Activated gamma-delta T cell treated with Interleukin-2 at 50 U/mL for 16 hours (primary cell): ENCODE measurements at places on chromosomes 13 and 19.

GRCh38 chr13:92602560-92602959, 624.0 kb upstream of the GPC6 start:
- no peak for DNase-seq

DNA sequence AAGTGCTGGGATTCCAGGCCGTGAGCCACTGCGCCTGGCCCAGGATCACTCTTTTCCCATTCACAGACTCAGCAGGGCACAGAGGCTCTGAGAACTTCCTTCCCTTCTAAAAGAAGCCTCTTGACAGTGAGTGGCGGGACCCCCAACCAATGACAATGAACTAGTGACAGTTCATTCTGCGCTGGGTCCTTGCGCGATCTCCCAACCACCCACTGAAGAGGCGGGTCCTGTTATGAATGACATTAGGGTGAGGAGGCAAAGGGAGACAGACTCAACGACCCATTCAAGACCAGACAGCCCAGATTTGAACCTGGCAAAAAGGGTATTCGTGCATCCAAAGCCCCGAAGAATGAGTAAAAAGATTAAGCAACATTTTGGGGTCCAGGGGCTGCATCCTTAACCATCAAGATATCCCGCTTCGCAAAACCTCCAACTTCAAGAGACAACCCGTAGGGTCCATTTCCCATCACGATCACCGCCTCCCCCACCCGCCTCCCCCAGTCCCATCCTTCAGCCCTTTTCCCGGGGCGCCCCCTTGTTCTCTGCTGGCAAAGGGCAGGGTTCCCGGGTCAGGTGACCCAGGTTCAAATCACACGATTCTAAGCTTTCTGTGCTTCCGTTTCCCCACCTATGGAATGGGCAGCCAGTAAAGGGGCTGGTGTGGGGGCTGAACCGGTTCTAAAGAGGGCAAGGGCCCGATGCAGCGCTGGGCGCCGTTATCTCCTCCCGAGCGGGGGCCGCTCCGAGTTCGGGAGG, 719 bp downstream of the SUGP2 start:
- peak; percentile 77 for DNase-seq

DNA sequence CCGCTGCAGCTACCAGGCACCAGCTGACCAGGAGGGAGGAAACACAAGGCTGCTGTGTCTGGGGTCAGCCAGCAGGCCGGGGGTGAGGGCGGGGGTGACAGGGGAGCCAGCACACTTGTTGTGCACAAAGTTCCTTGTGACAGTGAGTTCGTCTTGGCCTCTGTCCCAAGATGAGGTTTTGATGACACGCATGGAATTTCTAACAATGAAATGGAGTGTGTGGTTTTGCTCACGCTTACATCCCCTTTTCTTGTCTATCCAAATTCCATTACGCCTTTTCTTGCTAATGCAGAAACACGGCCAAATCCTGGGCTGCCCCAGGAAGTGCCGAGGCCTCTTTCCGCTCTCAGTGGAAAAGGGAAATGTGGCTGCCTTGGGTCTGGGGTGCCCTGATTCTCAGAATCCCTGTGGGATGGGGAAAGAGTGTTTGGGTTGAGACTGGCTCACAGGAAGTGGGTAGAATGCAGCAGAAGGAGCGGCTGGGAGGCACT, 73.8 kb downstream of the GADD45B start:
- no peak for DNase-seq

- DNase-seq, result peak; percentile 65
These were observed 22.5 kb upstream of the ZNF429 start for GRCh38 chr19:21482863-21483276.

DNA sequence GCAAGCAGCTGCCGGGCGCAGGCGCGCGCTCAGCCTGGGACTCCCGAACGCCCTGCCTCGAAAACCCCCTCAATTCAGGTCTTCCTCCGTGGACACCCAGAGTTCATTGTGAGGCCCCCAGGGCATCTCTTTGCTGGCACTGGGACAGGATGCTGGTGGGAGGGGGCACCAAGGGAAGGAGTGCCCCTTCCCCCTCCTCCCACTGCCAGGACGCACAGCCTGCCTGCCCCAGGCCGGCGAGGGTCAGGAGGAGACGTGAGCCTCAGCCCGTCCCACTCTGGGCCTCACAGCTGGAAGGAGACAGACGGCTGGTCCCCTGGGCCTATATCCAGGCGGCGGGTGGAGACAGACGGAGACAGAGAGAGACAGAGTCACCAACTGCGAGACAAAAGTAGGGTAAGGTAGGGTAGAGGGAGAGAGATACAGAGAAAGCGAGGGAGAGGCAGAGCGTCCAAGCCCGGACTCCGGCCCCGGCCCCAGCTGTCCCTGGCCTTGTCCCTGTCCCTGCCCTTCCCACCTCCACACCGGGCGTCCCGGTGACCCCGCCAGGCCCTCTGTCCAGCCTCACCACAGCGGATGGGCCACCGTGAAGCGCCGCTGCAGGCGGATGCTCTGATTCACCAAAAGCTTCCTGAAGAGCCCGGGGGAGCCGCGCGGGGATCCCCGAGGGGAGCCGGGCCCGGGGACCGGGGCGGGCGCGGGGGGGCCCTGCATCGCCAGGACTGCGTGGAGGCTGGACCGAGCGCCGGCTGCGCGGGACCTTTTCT, at the start of gene PDE4C:
PDE4C (minus strand) TSS at position 737 of the 767 bp plus-strand sequence; CDS start at position 714, 23 bp downstream.
- DNase-seq, result no peak

DNA sequence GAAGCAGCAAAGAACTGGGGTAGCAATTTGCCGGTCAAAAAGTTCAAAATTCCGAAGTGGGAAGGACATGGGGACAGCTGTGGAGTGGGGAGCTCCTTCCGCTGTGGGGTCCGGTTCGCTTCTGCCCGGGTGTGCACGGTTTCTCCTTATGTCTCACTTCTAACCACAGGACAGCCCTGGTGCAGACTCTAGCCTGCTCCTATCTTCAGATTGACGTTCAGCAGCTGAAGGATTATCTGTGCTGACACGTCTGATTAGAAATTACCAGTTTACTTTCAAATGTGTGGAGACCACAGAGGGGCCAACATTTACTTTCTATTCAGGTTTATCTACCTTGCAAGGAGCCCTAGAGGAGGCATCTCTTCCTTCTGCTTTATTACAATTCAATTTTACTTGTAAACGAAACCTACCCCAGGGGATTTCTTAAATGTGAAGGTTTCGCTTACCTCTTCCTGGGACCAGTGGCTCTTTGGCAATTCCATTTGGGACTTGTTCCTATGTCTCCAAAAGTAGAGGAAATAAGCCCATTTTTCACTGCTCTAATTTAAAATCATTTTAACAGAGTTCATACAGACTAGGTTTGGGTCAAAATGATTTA, 27.3 kb downstream of the LHFPL6 start:
- no peak for DNase-seq

GRCh38 chr13:80314711-80315653, 25.9 kb downstream of the SPRY2 start:
- DNase-seq, result no peak

DNA sequence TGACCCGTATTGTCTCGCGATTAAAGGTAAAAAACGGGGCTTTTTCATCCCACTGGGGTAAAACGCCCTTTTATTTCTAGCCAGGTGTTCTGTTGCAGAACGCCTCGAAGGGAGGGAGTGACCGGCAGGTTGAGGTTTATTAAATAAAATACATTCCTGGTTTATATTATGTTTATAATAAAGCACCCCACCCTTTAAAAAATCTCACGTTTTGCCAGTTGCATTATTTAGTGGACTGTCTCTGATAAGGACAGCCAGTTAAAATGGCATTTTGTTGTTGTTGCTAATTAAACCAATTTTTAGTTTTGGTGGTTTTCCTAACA, 25.1 kb upstream of the ZNF850 start:
- DNase-seq, result no peak

DNA sequence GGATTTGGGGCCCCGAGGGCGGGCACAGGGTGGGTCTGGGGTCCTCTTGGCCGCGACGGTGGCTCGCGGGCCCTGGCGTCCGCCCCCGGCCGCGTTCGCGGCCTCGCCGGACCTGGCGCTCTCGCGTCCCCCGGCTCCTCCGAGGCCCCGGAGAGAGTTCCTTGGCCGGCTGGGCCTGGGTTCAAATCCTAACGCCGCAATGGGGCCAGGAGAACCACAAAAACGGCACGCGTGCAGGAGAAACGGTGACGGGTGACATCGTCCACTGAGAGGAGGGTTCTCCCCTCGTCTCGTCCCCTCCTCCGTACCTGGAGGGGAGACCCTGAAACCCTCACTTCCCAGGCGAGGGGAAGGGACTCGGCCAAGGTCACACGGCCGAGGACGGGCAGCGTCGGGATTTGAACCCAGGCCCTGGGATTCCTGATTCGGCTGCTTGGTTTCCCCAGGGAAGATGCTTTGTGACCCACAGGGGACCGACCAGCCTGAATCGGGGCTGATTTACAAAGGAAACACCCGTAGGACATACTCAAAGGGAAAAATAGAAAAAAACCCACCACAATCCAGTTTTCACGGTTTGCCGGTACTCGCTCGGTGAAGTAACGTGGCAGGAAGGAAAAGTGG, 624 bp downstream of the SAFB start:
- no peak for DNase-seq

DNA sequence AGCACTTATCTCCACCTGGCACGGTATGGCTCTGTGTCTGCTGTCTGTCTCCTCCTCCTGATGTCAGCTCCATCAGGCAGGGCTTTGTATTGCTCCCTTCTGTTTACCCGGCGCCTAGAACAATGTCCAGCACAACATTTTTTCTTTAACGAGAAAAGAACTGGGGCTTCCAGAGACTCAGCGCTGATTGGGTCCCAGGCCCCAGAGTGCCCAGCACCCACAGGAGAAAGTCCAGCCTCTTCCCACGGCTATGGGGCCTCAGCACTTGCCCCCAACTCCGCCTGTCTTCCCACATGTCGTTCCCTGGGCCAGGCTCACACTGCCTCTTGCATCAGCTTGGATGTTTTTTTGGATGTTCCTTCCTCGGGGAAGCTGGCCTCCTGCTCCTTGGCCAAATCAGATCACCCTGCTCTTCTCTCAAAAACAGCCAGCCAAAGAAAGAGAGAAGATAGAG, 6.9 kb downstream of the MYPOP start:
- no peak for DNase-seq

- DNase-seq, result no peak
These were observed 13.1 kb downstream of the AP2A1 start for GRCh38 chr19:49779731-49780555.

DNA sequence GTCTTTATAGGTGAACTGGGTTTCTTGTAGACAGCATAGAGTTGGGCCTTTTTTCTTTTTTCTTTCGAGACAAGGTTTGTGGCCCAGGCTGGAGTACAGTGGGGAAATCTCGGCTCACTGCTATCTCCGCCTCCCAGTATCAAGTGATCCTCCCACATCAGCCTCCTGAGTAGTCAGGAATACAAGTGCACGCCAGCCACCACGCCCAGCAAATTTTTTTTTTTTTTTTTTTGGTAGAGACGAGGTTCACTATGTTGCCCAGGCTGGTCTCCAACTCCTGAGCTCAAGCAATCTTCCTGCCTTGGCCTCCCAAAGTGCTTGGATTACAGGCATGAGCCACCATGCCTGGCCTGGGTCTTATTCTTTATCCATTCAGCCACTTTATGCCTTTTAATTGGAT, 5.1 kb upstream of the CALM3 start:
- DNase-seq, result no peak

DNA sequence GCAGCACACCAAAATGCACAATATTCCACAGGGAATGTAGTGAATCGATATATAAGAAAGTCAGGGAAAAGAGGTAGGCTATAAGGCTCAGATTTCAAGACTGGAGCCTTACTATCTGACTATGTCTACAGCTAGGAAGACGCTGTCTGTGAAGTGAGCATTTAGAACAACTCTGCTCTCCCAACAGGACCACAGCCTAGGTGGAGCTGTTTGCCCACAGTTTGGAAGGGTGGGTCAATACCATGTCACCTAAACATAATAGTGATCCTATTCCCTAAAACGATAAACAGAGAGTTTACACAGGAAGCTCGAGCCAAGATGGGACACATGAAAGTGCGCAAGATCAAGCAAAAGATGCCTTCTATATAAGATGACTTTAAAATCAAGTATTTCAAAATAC, 2486.0 kb upstream of the PCDH20 start:
- no peak for DNase-seq

DNA sequence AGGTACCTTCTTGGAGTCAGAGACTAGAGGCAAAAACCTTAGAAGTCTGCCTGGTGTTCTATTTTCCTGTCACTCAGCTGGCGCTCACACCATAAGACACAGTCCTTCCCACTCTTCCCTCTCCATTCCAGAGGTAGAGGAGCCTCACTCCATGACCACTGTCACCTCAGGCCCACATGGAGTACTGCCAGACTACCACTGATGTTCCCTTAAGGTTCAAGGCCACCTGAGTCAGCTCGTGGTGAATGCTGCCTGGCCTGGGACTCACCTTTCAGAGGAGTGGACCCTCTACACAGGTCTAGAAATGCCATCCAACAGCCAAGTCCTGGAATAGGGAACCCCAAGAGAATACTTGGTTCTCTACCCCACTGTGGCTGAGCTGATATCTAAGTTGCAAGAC, 29.9 kb downstream of the RGCC start:
- DNase-seq, result no peak

DNA sequence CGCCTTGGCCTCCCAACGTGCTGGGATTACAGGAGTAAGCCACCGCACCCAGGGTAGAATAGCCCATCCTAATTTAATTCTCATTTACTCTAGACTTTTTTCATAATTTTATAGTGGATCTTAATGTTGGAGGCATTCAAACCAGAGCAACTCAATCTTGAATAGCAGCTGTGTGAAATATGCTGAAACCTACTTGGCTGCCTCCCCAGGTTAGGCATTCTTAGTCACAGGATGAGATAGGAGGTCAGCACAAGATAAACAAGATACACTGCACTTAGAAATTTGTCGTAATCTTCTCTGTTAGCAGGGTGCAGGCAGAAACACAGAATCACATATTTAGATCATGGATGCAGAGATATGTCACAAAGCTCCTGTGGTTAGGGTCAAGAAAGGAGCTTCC, 2.7 kb upstream of the ZNF43 start:
- no peak for DNase-seq

GRCh38 chr13:46088821-46089562, 15.8 kb downstream of the CPB2 start:
- no peak for DNase-seq

GRCh38 chr19:37953171-37953917, 46.3 kb downstream of the SIPA1L3 start:
- DNase-seq, result no peak

- DNase-seq, result no peak
These were observed 9.5 kb upstream of the TIMM13 start for GRCh38 chr19:2436926-2437325.

DNA sequence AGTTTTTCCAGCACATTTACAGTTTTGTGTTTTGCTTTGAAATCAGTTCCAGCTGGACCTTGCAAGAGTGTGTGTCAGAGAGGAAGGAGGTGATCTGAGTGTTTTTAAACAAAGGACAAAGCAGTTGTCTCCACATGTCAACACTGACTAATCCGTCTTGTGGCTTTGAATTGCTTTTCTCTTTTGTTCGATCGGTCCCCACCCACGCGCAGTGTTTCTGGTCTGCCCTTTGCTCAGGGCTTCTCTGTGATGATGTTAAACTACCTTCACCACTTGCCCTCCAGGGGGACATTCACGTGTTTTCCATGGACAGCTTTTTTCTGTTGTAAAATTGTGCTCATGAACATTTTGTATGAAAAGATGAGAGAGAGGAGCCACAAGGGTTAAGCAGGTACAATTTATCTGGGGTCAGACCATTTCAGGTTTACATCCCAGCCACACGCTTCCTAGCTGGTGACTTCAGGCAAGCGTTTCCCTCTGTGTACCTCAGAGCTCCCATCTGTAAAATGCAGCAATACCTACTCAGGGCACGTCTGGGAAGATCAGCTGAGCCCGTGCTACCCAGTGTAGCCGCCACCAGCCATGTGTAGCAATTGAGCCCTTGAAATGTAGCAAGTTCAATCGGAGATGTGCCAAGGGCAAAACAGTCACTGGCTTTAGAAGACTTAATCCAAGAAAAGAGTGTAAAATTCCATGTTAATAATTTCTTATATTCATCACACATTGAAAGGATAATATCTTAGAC, 13.5 kb upstream of the PLA2G4C start:
- no peak for DNase-seq

- no peak for DNase-seq
These were observed 56.7 kb upstream of the UQCRFS1 start for GRCh38 chr19:29269641-29270040.
